ENCODE measurements at places on chromosomes 4 and X.

GRCh38 chr4:25872851-25873631 is 10.3 kb upstream of the SEL1L3 start:
- no peak for DNase-seq

DNA sequence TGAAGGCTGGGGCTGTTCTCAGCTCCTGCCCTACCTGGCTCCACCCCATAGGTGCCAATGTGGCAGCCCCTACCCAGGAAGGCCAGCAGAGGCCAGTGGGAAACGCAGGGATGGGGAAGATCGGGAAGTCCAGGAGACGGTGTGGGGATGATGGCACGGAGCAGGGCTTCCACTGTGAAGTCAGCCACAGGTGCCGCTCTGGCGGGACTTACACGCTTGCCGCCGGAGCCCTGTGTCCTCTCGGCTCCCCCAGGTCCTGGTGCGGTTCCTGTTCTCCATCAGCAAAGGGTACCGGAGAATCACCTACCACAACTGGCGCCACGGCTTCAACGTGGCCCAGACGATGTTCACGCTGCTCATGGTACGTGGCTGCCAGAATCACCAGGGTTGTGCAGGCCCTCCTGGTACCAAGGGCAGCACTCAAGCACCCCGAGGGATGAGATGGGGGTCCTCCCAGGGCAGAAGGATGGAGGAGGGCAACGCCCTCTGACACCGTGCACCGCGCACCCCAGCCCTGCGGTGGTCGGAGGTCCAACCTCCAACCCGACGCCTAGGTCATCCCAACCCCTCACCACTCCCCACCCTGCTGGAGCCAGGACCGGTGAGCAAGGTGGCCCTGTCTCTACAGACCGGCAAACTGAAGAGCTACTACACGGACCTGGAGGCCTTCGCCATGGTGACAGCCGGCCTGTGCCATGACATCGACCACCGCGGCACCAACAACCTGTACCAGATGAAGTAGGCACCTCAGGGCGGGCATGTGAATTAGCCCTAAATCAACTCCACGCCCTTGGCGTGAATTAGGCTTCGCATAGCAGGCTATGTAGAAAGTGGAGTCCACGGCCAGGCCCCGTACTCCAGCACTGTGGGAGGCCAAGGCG is 12.0 kb downstream of the ATP5ME start:
- no peak for DNase-seq

DNA sequence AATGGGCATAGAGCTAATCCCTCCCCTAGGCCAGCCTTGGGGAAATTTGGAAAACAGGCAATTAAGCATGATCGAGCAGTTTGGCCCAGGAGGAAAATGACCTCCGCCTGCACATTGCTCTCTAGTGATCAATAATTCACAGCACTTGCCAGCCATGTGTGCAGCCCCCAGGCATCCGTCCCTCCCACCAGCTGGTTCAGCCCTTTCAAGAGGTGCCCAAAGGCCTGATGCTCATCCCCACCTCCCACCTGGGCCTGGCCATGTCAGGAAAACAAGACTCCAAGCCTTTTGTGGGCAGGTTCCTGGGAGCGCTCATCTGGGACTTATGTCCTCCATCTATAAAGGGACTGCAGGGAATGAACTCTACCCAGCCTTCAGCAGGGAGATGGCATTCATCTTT is 17.5 kb upstream of the PPP2R2C start:
- no peak for DNase-seq

DNA sequence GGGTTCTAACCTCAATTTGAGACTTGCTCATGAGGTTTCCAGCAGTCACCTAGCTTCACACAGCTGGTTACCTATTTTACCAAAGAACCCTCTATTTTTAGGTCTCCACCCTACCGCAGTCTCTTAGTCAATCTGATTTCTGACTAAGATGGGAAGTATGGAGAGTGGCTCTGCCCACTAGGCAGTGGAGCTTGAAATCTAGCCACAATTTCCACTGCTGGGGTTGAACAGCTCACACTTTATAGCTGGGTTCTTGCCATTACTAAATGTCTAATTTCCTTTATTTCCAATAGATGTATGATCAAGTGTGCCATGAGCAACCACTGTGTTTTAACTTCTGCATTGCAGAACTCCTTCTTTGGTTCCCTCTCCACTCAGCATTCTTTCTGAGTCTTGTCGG is 43.1 kb downstream of the GASK1B start:
- no peak for DNase-seq

DNA sequence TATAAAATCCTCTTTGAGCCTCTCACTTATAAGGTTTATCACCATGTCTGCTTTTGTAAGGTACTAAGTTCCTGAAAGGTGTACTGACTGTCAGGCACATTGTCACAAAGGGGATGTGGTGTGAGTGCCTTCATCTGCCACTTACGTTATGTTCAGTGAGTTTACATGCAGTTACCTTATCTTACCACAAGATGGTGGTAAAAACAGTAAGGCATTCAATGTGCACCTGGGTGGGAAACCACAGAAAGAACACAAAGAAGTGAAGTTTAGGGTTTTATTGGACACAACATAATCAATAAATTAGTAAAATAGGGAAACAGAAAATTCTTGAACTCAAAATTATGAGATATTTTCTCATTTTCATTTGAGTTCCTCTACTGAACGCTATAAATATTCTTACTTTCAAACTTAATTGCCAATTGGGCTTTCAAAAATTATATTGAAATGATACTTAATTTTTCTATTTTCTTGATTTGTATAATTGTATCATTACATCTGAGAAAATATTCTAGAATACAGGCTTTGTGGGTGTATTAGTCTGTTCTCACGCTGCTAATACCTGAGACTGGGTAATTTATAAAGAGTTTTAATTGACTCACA is 650.8 kb downstream of the PCDH7 start:
- DNase-seq, result peak; percentile 38

Measured in NCI-H345 (cell line).